Activated CD8-positive, alpha-beta T cell treated with anti-CD3 and anti-CD28 coated beads, Interleukin-2, amount 10 ng/mL, durations not matched to agents 7 days and 5 days (primary cell): ENCODE measurements at places on chromosomes 2 and 18. TPM values are rescaled to one million over a fixed set of nuclear protein-coding genes. Genes with fewer than 3 reads are reported as not detected.

FZD7 gene
- 0.08 TPM for total RNA-seq

RUFY4 gene
- total RNA-seq = 0.55 TPM

GRCh38 chr2:47488870-47489584 lies 86.1 kb downstream of the MSH2 start:
- H3K27ac ChIP-seq = peak overlapping the region; percentile 40
- DNase-seq = no peak
- H3K36me3 ChIP-seq = peaks cover 28% of the 10 kb centered on the region
- peaks cover 21% of the 10 kb centered on the region for H3K4me1 ChIP-seq

DNA sequence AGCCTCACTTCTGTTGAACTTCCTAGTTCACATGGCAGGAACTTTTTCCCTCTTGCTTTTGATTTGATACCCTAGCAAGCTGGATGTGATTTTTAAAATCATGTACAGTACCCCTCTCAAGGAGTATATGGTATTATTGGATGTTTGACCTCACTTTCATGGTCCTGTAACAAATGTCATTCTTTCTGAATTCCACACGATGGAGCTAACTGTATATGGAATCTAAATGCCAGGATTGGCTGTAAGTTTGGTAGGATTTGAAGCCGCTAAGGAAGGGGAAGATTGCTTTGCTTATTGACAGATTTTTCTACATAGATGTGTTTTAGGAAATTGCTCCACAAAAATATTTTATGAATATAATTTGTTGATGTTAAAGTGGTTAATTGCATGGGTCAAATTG lies 18.3 kb downstream of the MAIP1 start:
- no peaks in the 10 kb centered on the region for H3K27me3 ChIP-seq
- DNase-seq = no peak
- peaks cover 4% of the 10 kb centered on the region for H3K36me3 ChIP-seq

- H3K4me3 ChIP-seq = no peak overlapping the region
- H3K27me3 ChIP-seq = peaks cover 3% of the 10 kb centered on the region
- DNase-seq = no peak
Measured at GRCh38 chr2:118639371-118639770, 208.1 kb downstream of the EN1 start.

LOXL3 gene
- 0.23 TPM for total RNA-seq

DNA sequence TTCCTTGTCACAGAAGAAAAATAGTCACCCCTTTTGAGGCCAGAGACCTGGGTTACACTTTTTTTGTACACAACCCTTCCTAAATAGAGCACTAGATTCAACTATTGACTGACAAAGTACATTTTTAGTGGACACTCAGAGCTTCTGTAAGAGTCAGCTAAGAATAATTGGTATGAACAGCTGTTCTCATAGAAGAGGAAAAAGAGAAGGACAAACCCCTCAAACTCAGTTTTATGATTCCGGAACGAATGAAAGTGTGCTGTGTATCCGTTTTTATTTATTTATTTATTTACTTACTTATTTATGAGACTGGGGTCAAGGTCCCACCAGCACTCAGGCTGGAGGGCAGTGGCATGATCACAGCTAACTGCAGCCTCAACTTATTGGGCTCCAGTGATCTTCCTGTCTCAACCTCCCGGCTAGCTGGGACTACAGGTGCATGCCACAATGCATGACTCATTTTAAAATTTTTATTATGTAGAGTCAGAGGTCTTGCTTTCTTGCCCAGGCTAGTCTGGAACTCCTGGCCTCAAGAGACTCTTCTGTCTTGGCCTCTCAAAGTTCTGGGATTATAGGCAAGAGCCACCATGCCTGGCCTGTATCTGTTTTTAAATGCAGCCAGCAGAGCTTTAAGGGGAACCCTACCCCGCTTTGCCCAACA lies 36.0 kb upstream of the FZD5 start:
- peaks cover 4% of the 10 kb centered on the region for H3K27me3 ChIP-seq
- H3K36me3 ChIP-seq = no peaks in the 10 kb centered on the region
- peaks cover 11% of the 10 kb centered on the region for H3K4me1 ChIP-seq

NETO1 gene
- total RNA-seq = not detected

DYNAP gene
- not detected for total RNA-seq

GRCh38 chr18:63290821-63291200 lies 28.8 kb downstream of the BCL2 start:
- peak overlapping the region; percentile 91 for H3K27ac ChIP-seq
- H3K36me3 ChIP-seq = peaks cover 46% of the 10 kb centered on the region
- peak; percentile 71 for DNase-seq
- peak overlapping the region; percentile 74 for H3K4me3 ChIP-seq
- peaks cover 63% of the 10 kb centered on the region for H3K4me1 ChIP-seq
- H3K27me3 ChIP-seq = no peaks in the 10 kb centered on the region

DNA sequence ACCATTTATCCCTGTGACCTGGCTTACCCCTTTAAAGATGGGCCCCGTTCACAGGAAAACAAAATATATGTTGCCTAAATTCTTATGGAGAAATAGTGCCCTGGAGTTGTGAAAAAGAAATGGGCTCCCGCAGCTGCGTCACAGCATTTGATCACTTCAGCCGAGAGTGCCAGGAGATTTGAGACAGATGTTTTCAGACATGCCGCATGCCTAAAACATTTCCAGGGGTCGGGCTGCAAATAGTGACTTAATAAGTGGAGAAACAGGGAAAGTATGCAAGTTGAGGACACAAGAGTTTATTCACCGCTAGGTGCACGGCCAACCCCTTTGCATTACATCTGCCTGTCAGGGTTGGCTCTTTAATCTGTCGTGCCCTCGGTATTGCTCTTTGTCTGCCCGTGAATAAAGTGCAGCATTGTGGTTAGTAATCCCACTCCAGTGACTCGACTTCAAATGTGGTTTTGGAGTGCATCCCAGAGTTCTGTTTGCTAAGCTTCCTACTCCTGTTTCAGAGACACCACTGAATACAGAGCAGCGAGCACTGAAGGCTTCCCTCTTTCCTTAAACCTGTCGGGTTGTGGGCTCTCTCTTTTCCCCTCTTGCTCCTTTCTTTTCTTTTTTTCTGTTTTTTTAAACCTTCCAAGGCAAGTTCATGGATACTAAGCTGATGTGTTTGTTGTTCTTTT lies 187.5 kb downstream of the LTBP1 start:
- no peaks in the 10 kb centered on the region for H3K4me1 ChIP-seq
- no peak overlapping the region for H3K27ac ChIP-seq
- H3K36me3 ChIP-seq = no peaks in the 10 kb centered on the region
- H3K4me3 ChIP-seq = no peak overlapping the region

ABCG5 gene
- total RNA-seq = not detected

DNA sequence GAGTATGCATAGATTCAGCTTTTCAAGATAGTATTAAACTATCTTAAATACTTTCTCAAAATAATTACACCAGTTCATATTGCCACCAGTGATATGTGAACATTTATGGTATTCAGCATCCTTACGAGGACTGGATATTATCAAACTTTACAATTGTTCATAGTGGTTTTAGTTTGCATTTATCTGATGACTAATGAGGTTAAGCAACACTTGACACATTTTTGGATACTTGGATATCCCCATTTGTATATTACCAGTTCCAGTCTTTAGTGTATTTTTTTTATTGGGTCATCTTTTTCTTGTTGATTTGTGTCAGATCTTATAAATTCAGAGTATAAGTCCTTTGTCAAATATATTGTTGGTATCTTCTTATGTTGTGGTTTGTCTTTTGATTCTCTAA lies 128.4 kb downstream of the ASXL3 start:
- no peak for DNase-seq
- H3K27me3 ChIP-seq = no peaks in the 10 kb centered on the region
- H3K4me1 ChIP-seq = no peaks in the 10 kb centered on the region
- no peak overlapping the region for H3K4me3 ChIP-seq
- no peaks in the 10 kb centered on the region for H3K36me3 ChIP-seq

- peaks cover 3% of the 10 kb centered on the region for H3K4me1 ChIP-seq
- peaks cover 3% of the 10 kb centered on the region for H3K36me3 ChIP-seq
- H3K27ac ChIP-seq = no peak overlapping the region
- H3K4me3 ChIP-seq = no peak overlapping the region
Measured at GRCh38 chr2:207734264-207734635, 22.8 kb downstream of the CCNYL1 start.
